Activated CD8-positive, alpha-beta memory T cell treated with anti-CD3 and anti-CD28 coated beads for 1 hour (primary cell): ENCODE measurements at places on chromosomes 3 and 15.

DNA sequence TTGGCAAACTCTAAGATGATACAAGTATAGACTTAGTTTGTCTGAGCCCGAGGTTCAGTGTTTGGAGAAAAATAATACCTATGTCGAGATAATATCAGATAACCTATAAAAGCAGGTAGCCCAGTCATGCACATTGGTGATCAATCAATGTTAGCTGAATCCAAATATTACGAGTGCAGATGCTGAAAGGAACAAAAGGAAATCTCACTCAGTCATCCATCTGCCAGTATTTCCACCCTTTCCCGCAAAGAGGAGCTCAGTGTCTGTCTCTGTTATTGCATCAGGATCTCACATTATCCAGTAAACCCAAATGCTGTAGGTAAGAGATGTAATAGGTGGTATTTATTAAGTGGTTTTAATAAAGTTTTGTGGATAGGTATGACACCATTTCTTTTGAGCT is 251.2 kb upstream of the CTDSPL start:
- DNase-seq, result no peak

GRCh38 chr15:70200511-70201424 is 103.1 kb upstream of the TLE3 start:
- no peak for DNase-seq

DNA sequence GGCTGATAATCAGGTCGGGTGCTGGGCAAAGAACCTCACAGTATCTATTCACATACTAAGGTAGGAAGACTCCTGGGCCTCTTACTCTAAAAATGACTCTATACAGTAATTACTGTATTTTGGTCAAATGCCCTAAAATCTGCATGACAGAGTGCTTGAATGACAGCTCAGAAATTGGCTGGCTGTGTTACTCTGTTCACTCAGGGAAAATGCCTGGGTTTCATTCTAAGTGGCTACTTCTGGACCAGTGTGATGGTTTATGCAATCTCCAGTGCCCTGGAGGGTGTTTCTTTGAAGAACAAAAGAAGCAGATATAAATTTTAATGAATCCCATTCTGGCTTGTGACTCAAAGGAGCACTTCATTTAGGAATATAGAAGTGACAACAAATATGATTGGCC is 2.2 kb downstream of the GABRR3 start:
- DNase-seq, result no peak

- no peak for DNase-seq
Measured at GRCh38 chr3:103862415-103862814, 1427.6 kb downstream of the ZPLD1 start.

- no peak for DNase-seq
Measured at GRCh38 chr3:44954304-44954703, 21.7 kb downstream of the ZDHHC3 start.

GRCh38 chr3:59450946-59451763 is 401.3 kb upstream of the CFAP20DC start:
- DNase-seq, result no peak

DNA sequence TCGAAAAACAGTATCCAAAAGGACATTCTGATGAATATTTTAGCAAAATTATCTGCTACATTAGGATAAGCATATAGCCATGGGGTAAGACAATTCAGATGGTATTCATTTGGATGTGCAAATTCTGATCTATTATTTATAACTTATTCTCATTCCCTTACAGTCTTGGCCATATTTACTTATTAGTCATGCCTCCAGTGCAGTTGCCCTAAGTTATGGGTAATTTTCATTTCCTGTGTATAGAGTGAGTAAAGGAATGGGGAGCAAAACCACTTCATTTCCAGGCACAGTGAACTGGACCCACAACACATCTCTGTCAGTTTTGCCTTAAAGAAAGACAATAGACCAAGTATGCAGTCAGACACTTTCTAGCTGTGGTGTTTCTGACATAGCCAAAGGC is 134.3 kb downstream of the POLQ start:
- DNase-seq, result no peak

- DNase-seq, result no peak
Measured at GRCh38 chr3:72129501-72130094, 344.6 kb upstream of the PROK2 start.

DNA sequence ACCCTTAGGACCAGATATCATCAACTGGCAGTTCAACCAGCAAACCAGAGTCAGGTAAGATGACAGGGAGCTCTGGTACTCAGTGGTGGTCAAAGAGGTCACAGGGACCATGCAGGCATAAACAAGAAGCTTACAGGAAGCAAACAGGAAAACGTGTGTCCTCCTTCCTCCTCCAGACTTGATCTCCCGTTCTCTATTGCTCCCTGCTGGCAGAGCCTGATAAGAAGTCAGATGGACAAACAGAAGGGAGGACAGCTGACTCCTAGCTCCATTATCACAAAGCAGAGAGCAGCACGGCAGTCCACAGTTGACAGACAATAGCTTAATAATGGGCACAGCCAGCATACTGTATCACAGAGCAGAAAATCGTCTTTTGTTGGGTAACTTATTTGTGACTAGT is 156.5 kb upstream of the SLC2A2 start:
- no peak for DNase-seq

DNA sequence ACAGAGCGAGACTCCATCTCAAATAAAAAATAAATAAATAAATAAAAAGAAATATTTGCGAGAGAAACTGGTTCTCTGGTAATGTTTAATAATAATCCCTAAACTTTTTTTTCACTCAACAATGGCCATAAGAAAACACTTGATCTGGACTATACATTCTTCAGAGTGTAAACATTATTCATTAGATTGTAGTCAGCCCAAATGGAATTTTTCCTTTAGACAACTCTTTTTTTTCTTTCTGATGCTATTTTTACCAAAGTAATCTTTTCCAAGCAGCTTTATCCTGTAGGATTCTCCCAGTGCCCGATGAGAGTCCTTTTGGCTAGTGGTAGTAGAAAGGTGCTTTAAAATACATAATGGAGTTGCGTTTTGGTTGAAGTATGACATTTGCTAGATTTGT is 90.4 kb downstream of the NEDD4 start:
- DNase-seq, result no peak

- no peak for DNase-seq
Measured at GRCh38 chr3:67075295-67075694, 77.2 kb downstream of the KBTBD8 start.

DNA sequence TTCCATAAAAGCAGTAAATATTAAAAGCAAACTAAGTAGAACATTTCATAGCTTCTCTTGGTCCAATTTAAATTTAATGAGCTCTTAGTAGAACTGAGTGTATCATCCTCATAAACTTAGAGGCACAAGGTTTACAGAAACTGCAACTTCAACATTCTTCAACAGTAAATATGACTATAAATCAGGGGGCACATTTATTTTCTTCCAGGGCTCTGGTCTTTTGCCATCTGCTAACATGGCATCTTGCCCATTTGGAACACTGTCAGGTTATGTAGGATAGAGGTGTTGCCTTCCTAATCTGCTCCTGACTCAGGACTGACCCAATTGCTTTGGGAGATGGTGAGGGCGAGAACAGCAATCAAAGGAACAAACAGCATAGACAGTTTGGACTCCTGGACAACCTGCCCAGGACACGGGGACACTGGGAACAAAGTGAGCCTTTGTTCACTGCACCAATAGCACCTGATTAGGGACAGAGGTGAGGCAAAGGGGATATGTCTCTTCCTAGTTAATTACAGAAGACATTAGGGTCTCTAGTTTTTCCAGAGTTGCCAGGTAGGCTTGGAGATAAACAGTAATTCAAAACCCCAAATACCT is 610.2 kb upstream of the ROBO2 start:
- no peak for DNase-seq

DNA sequence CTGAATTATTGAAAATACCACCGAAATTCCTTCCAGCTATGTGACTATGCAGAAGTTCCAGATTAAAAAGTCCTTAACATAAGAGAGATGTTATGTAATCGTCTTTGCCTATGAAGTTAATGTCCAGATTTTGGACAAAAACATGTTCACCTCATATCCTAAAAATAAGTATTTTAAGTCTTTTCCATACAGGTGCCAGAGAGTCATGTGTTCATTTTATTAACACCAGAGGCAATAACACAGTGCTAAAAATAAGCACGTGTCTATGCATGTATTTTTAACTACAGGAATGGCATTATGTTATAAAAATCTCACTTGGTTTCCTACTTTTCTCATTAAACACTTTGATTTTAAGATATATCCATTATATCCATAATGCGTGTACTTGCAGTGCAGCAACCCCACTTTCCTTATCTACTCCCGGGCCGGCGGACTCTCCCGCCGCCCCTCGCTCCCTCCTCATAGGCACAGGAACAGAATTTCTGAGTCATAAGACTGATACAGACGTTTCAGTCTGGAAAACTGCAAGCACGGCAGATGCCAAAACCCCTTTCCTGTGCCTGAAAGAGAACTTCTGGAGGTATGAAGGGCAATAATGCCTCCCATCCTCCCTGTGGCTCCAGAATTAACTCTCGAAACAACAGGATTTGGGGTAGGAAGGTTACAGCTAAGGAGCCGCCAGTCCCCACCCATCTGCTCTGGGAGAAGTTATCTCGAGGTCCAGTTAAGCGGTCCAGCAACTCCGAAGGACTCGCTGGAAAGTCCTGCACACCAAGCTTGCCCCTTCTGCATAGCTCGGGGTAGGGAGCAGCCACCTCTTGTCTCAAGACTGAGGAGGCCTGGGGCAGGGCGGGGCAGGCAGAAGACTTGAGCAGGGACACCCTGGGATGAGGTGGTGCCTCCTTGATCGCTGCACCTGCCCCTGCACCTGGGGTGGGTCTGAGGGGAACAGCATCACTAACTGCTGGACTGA is 22.3 kb upstream of the PSTPIP1 start:
- no peak for DNase-seq

DNA sequence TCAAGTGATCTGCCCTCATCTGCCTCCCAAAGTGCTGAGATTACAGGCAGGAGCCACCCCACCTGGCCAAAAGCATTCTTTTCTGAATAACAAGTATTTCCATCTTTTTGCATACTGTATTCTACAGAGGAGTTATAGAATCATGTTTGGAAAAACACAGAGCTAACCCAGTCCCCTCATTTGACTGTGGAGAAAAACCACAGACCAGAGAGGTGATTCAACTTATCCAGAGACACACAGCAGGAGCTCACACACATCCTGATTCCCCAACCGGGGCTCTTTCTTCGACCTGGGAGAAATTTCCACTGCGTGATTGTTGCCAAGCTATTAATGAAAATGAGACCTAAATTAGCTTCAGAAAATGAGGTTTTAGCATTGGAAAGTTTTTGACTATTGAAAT is 176.1 kb upstream of the TLE3 start:
- DNase-seq, result no peak

GRCh38 chr3:108620250-108620649 is 30.7 kb downstream of the DZIP3 start:
- no peak for DNase-seq
